ENCODE measurements at places on chromosomes 2 and 18. TPM values are rescaled to one million over a fixed set of nuclear protein-coding genes. Genes with fewer than 3 reads are reported as not detected.

Gene CTLA4
- 0.29 TPM for total RNA-seq

Gene CCDC74B
- 15.3 TPM for total RNA-seq

Gene TUBA4B
- total RNA-seq = not detected

Gene OR6B2
- total RNA-seq = not detected

Gene AQP12B
- not detected for total RNA-seq

Gene ABCB11
- total RNA-seq = not detected

Gene DSC3
- total RNA-seq = 1.8 TPM

Gene MFSD6
- 42.6 TPM for total RNA-seq

Gene FER1L5
- total RNA-seq = not detected

Gene ADGRF3
- 2.8 TPM for total RNA-seq

Gene AQP12A
- total RNA-seq = not detected

Gene POTEJ
- not detected for total RNA-seq

Gene ANKRD53
- total RNA-seq = not detected

Gene ALPP
- not detected for total RNA-seq

Gene OBSL1
- 0.48 TPM for total RNA-seq

Gene REG3A
- total RNA-seq = not detected

Gene DTNB
- 9.7 TPM for total RNA-seq

Gene CYP20A1
- total RNA-seq = 11.4 TPM

Gene ASB18
- not detected for total RNA-seq

Gene ASXL3
- 0.15 TPM for total RNA-seq

Gene ACVR1C
- not detected for total RNA-seq

Gene SIGLEC15
- total RNA-seq = 0.21 TPM
